ENCODE measurements at places on chromosomes 2 and 18.

GRCh38 chr2:201273330-201273983 is 13.1 kb downstream of the CASP8 start:
- no peak for DNase-seq

DNA sequence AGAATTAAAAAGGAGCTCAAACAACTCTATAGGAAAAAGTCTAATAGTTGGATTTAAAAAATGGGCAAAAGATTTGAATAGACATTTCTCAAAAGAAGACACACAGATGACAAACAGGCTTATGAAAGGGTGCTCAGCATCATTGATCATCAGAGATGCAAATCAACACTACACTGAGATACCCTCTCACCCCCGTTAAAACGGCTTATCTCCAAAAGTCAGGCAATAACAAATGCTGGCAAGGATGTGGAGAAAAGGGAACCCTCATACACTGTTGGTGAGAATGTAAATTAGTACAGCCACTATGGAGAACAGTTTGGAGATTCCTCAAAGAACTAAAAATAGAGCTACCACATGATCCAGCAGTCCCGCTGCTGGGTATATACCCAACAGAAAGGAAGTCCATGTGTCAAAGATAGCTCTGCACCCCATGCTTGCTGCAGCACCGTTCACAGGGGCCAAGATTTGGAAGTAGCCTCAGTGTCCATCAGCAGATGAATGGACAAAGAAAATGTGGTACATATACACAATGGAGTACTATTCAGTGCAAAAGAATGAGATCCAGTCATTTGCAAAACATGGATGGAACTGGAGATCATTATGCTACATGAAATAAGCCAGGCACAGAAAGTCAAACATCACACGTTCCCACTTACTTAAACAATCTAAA is 46.7 kb upstream of the B3GNT7 start:
- no peak for DNase-seq

- no peak for DNase-seq
Observed at GRCh38 chr18:55097456-55098170, 138.4 kb upstream of the CCDC68 start.

GRCh38 chr2:71778936-71779773 is 325.8 kb downstream of the DYSF start:
- DNase-seq, result no peak

- DNase-seq, result no peak
Observed at GRCh38 chr18:35110554-35111485, 69.6 kb downstream of the MAPRE2 start.

GRCh38 chr2:186130748-186131641 is 355.1 kb upstream of the ZC3H15 start:
- no peak for DNase-seq

DNA sequence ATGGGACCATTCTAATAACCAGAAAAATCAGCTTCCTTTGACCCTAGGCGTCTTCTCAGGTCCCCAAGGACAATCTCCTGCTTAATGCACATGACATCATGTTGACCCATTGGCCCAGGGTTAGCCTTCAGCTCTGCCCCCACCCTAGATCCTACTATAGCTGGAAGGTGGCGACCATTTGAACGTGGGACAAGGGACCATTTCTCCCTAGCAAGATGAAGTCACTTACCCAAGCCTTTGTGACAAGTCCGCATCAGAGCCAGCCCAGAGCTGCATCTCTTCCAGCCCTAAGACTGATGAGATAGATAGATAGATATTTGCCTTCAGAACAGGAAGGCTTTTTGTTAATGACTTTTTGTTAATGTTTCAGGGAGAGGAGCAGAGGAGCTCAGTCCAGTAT is 28.2 kb upstream of the TAF1B start:
- no peak for DNase-seq

GRCh38 chr2:100052650-100053049 is 89.7 kb downstream of the AFF3 start:
- no peak for DNase-seq

DNA sequence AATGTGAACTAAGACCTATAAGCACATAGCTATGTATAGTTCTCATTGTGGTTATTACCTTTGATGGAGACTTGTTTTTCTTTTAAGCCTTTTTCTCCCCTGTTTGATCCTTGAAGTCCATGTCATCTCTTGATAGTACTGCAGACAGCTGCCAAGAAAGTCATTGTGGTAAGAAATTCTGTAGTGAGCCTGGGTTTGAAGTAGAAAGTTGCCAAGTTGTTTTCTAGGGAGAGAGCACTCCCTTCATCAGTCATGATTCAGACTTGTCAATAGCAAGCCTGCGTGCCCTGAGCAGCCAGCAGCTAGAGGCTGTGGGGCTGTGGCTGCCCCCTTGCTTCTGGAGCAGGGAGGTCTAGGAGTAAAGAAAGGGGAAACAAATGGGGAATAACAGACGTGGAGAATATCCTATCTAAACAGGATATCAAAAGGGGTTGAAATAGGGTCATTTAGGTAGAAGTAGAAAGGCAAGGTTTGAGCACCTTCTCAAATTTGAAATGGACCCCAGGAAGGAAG is 8.4 kb downstream of the SP5 start:
- DNase-seq, result no peak

- DNase-seq, result no peak
Observed at GRCh38 chr2:38556006-38556801, 46.5 kb downstream of the HNRNPLL start.

DNA sequence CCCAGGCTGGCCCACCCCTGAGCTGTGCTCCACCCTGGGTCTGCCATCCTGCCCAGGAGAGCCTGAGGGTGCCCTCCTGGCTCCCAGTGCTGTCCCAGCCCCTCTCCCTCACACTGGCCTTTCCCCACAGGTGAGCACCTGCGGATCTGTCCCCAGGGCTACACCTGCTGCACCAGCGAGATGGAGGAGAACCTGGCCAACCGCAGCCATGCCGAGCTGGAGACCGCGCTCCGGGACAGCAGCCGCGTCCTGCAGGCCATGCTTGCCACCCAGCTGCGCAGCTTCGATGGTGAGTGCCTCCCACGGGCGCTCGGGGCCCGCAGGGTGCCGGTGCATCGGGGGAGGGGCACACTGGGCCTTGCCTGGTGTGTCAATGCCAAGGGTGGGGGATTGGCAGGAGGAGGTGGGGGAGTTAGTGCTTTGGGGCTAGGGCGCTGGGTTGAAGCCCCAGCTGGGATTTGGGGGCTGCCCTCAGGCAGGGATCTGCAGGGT is 23.5 kb downstream of the GPC1 start:
- no peak for DNase-seq

GRCh38 chr2:192190474-192190873 is 4.3 kb downstream of the TMEFF2 start:
- DNase-seq, result no peak

GRCh38 chr2:45582522-45582921 is 28.5 kb downstream of the SRBD1 start:
- no peak for DNase-seq

GRCh38 chr18:54240629-54241107 is 16.2 kb upstream of the MBD2 start:
- no peak for DNase-seq

DNA sequence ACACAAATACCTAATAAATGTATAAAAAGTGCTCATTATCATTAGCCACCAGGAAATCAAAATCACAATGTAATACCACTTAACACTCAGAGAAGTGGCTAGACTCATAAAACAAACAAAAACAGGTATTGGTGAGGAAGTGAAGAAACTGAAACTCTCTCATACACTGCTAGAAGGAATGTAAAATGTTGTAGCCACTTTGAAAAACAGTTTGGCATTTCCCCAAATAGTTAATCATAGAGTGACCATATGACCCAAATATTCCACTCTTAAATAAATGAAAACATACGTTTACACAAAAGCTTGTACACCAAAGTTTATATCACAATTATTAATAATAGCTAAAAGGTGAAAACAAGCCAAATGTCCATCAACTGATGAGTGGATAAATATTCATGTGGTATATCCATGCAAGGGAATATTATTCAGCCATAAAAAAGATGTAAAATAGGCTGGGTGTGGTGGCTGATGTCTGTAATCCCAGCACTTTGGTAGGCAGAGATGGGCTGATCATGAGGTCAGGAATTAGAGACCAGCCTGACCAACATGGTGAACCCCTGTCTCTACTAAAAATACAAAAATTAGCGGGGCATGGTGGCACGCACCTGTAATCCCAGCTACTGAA is 86.2 kb upstream of the COL5A2 start:
- no peak for DNase-seq

DNA sequence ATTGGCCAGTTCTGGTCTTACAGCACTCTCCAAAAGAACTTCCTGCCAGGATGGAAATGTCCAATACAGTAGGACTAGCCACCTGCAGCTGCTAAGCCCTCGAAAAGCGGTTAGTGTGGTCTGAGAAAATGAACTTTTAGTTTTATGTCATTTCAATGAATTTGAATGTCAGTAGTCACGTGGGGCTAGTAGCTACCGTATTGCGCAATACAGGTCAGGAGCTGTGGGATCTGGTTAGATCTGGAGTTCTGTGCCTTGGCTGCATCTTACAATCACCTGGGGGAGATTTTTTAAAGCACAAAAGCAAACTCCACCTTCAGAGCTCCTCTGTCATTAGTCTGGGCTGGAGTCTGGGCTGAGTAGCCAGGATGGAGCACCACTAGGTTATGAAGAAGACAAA is 35.9 kb downstream of the C1QL2 start:
- no peak for DNase-seq

- DNase-seq, result no peak
Observed at GRCh38 chr2:221286406-221286805, 285.7 kb downstream of the EPHA4 start.

- DNase-seq, result no peak
Observed at GRCh38 chr2:9741110-9741509, 102.2 kb upstream of the TAF1B start.

GRCh38 chr2:187214306-187214705 is 233.7 kb downstream of the CALCRL start:
- no peak for DNase-seq

DNA sequence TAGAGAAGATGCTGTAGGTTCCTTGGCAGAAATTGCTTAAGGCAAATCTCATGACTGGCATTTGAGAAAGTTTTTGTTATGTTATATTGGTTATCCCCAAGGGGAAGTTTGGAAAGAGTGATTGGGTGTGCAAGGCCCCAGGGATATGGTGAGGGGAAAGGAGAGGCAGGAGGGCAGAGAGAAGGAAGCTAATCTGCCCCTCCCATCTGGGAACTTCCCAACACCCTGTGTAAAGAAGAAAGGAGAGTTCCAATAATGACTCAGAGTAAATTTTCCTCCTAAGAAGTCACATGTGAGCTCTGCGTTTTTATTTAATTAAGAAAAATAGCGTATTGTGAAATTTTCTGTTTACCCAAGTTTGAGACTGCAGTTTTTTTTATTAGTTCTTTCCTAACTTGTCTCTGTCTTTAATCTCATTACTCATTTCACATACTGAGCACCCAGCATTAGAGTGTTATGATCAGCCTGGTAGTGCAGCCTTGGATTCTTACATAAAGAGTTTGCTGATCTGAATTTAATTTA is 3.1 kb upstream of the KYNU start:
- DNase-seq, result no peak

DNA sequence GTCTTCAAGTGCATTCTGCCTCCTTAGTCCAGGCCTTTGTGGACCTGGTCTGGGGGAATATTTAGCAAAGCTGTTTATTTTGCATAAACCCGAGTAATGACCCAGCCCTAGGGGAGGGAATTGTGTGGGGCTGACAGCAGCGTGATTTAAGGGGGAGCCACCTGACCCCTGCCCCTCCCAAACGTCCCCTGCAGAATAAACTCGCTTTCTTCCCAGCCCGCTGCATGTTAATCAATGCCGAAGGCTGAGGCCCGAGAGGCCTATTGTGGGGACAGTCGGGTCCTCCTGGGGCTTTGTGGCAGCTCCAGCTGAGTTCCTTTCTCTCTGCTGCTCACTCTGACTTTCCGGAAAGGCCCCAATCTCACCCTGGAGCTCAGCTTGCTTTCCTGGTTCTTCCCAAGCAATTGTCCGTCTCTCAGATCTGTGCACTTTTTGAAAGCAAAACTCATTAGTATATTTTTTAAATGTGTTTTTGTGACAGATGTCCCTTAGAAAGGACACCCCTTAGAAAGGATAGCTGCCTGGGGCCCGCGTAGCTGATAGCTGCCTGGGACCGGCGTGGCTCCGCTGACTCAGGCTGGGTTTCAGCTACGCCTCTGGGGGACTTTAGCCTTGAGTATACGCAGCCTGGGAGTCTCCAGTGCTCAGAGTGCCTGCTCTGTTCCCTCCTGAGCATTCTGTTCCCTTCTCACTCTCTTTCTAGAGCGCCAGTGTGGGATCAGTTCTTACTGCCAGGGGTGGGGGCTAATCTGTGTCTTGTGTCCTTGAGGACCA is 158.3 kb downstream of the GLI2 start:
- DNase-seq, result no peak

DNA sequence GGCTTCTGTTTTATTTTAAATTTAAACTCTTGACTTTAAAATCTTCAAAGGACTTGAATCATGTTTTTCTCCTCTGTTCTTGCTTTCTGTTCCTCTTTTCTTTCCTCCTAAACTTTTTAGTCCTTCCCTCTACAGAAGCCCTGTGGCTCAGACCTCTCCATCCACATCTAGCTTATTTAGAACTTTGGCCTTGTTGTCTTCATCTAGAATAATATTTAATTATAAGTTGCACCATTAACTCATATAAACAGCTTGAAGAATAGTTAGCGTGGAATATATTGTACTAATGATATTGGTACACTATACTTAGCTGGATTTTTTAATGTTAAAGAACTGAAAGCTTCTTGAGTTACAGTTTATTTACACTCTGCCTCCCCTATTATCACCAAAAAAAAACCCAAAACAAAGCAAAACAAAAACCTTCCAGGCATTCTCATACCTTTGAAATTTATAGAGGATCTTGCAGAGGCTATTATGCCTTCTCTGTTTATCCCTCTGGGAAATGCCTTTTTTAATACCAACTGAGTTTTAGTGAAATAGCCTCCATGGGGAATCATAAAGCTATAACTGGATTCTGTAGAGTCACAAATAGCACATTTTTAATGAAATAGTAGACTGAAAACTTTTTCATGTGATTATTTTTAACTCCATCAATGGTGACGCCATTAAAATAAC is 9.2 kb upstream of the CCDC141 start:
- DNase-seq, result no peak

GRCh38 chr18:61274416-61274960 is 58.7 kb upstream of the CDH20 start:
- no peak for DNase-seq

- DNase-seq, result no peak
Observed at GRCh38 chr2:212052412-212053159, 486.0 kb downstream of the ERBB4 start.

DNA sequence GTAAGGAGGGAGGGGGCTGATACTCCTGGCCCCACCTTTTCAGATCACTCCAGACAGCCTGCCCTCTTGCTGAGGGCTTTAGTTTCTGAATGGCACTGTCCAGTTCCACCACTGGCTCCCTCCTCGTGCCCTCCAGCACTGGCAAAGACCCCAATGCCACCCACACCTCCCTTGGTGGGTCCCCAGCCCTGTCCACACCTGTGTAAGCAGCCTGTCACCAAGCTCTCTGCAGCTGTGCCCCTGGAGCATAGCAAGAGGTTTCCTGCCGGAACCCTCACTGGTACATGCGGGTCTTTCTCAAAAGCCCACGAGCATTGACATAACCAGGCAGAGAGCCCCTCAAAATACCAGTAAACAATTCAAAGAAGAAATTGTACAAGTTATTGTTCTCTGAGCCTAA is 17.6 kb upstream of the KIF1A start:
- no peak for DNase-seq

GRCh38 chr2:196563876-196564275 is 75.6 kb upstream of the CCDC150 start:
- DNase-seq, result no peak
